ENCODE measurements at places on chromosomes 13 and 19.

DNA sequence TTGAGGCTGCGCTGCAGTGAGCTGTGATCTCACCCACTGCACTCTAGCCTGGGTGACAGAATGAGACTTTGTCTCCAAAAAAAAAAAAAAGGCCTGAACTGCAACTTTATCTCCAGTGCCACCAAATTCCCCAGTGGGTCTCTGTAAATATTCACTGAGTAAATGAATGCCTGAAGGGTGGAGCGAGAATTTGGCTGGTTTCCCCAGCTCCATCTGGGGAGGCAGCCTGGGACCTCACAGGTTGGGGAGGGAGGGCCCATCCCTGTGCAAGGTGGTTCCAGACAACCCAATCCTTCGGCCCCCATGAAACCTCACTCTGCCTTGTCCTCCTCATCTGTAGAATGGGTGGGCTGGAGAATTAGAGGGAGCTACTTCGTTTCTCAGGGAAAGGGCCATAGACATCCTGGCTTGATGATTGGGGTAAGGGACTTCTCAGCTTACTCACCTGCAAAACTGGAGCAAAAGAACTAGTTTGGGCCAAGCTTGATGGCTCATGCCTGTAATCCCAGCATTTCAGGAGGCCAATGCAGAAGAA is 4.2 kb upstream of the PKN1 start:
- no peak for DNase-seq

- DNase-seq: no peak
Measured at GRCh38 chr13:70964874-70965273, 856.6 kb upstream of the KLHL1 start.

GRCh38 chr19:2810141-2811091 is 9.3 kb upstream of the ZNF554 start:
- DNase-seq: no peak

DNA sequence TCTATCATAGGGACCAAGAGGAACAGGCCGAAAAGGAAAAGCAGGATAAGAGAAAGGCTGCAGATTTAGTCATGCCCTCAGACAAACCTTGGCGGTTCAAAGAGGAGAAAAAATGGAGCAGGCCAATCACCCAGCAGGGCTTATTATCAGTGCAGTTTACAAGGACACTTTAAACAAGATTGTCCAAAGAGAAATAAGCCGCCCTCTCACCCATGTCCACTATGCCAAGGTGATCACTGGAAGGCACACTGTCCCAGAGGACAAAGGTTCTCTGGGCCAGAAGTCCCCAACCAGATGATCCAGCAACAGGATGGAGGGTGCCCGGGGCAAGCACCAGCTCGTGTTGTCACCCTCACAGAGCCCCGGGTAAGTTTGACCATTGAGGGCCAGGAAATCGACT is 8.3 kb upstream of the REX1BD start:
- no peak for DNase-seq

- DNase-seq: no peak
Measured at GRCh38 chr13:69975496-69975895, 132.1 kb upstream of the ATXN8OS start.

- no peak for DNase-seq
Measured at GRCh38 chr19:3189702-3190469, 4.2 kb downstream of the NCLN start.

DNA sequence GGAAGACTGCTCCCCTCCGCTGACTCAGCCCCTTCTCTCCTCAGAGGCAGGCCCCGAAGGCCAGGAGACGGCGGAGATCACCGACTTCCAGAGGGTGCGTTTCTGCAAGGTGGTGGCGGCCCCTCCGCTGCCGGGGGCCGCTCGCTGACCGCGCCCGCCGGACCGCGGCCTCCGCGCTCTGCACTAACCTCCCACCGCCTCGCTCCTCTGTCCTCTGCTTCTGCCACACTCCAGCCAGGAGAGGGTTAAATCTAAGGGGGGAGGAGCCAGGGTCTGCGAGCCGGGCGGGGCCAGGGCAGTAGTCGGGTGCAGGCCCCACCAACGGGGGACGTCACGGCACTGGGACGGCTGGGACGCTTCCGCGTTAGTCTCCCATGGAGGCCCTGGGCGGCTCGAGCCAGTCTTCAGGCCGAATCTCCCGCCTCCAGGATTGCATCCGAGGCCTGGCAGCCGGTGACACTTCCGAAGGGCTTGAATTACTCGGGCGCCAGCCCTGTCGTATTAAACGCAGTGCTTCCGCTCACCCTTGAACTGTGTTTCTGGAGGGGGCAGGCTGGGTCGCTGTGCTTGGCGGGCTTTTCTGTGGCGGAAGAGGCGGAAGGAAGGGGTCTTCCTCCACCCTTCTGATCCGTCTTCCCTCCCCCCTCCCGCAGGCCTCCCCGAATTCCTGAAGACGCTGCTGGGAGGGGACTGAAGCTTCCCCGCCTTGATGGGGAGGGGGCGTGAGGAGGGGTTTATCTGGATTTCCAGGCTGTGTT is 1.2 kb upstream of the INAFM1 start:
- no peak for DNase-seq

DNA sequence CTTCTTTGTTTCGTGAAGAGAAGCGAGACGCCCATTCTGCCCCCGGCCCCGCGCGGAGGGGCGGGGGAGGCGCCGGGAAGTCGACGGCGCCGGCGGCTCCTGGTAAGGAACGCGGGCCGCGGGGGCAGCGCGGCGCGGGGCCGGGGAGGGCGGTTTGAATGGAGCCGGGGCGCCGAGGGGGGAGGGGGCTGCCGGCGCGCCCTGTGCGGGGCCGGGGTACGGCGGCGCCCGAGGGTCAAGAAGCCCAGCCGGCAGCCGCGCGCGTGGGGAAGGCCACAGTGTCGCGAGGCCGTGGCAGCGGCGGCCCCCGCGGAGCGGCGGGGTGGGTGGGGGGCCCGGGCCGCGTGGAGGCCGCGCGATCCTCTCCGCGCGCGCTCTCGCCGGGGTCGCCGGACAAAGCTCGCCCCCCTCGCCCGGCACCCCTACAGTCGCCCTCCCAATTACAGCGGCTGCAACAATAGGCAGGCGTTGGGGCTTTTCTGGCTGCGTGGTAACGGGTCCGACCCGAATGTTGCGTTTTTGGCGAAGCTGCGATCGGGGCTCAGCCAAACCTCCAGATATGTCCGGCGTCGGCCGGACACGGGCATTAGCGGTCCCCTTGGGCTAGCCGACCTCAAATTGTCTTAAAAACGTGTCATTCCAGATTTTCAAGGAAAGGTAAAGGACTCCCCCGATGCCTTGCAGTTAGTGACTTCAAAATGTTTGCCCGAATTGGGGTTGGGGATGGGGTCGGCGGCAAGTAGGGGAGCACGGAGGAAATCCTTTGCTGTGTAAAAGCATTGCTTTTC is 437 bp downstream of the SMARCA4 start:
- DNase-seq: no peak

DNA sequence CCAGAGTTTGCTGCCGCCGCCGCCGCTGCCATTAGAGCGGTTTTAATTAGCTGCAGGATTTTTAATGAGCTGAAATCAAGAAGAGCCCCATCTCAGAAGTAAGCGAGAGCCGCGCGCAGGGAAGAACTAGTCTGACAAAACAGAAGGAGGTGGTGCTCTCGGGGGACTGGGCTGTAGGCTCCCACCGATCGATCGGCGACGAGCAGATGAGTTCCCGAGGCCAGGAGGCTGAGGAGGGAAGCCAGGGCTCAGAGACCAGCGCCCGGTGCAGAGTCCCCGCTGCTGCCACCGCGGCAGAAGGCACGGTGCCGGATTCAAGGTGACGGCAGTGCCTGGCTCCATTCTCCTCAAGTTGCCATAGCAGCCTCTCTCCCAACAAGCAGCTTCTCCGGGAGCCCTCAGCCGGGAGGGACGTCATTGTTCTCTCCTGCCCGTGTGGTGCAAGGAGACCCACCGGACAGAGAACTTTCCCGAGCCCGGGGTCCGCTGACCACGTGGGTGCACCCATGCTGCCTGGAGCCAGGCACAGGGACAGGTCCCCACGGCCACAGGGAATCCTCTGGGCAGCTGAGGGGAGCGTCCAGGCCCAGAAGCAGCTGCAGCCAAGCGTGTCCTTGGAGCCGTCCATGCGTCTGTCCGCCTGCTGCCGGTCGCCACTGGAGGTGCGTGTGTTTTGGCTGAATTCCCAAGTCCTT is 62.9 kb downstream of the CHST8 start:
- no peak for DNase-seq

DNA sequence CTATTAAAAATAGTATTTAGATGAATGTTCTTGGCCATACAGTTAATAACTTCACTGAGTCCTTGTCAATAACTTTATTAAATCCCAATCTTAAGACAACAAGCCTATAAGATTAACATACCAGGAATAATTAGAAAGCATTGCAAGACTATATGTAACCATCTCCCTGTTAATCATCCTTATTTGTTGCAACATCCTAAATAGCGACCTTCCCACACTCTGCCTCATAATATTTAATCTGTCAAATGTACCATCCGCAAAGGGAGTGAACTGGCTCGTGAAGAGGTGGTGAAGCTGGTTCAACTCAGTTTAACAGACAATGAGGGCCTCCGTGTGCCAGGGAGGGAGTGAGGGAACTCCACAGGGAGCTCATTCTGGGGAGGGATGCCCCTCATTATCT is 33.9 kb downstream of the KL start:
- DNase-seq: no peak

- no peak for DNase-seq
Measured at GRCh38 chr13:52845334-52845761, 3.1 kb downstream of the PCDH8 start.

Data from NCI-H1092 (cell line).